Esophagus squamous epithelium (tissue), 5 donors: ENCODE measurements at places on chromosomes 7 and 10.

GRCh38 chr10:79060641-79061255 is 8.0 kb upstream of the ZMIZ1 start:
- DNase-seq: no peak

- no peak for DNase-seq
These were observed 496.2 kb downstream of the TNS3 start for GRCh38 chr7:47085491-47086275.

GRCh38 chr7:46781901-46782439 is 799.9 kb downstream of the TNS3 start:
- no peak for DNase-seq

- DNase-seq: no peak
These were observed 86.5 kb upstream of the GRB10 start for GRCh38 chr7:50869108-50869725.

DNA sequence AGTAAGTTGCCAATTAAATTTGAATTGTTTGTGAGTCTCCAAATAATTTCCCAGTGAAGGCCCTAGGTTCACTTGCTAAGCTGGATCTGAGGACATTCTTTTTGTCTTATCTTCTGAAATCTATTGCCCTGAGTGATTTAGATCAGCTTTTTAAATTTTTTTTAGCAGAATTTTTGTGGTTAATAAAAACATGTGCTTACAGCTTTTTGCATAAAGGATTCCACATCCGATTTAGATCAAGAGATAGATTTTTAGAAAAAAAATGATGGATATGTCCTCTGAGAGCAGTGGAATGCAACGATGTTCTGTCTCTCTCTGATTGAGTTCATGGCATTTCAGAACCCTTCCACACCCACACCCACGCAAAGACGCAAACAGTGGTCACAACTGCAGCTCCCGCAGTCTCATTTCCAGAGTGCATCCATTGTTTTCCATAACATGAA is 358.8 kb downstream of the SUGCT start:
- no peak for DNase-seq

DNA sequence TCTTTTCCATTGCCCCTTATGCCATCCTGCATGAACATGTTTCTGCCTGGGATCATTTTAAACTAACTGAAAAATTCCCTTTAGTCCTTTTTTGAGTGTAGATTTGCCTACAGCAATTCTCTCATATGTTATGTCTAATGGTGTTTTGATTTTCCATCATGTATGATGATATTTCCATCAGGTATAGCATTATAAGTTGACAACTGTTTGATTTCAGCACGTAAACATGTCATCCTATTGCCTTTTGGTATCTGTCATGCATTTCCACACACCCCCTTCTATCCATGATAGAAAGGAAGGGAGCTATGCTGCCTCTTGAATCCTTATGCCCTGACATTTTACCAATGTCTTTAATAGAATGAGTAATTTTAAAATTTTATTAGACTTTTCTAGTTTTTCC is 116.8 kb downstream of the ZPBP start:
- no peak for DNase-seq

- DNase-seq: no peak
These were observed 149.1 kb downstream of the EBF3 start for GRCh38 chr10:129814681-129815646.

DNA sequence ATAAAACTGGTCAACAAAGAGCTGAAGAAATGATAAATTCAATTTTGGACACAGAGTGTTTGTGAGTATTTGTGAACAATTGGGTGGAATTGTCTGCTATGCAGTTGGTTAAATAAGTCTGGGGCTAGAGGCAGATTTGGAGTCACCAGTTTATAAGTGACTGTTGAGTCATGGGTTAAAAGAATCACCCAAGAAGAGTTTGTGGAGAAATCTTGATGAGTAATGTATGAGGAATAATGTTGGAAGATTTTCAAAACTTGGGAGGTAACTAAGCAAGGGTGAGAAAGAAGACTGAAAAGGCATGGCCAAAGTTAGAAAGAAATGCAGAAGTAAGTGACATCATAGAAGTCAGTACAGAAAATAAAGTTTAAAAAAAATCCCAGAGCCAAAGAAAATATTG is 750.7 kb downstream of the MAGI2 start:
- DNase-seq: no peak

DNA sequence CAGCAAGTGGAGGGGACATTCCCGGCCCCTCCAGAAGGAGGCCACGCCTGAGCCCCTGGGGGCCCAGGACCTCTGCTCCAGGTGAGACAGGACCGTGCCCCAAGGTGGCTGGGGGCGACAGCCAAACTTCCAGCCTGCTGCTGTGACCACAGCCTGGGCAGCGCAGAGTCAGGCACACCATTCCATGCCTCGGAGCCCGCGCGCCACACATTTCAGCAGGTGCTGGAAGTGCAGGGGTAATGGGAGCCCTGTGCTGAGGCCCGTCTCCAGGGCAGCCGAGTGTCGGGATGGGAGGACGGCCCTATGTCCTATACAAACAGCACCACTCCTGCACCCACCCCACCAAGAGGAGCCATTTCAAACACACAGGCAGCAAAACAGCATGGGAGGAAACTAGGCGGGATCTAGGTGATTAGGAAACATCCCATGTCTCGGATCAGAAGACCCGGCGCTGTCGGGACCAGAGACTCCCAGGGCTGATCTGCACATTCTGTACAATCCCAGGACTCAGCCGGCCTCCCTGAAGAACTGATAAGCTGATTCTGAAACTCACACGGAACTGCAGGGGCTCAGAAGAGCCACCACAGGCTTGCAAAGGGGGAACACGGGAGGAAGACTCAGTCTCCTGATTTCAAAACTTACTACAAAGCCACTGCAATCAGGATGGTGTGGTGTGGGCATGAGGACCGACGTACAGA is 272.3 kb downstream of the ELFN1 start:
- DNase-seq: no peak

- no peak for DNase-seq
These were observed 132.2 kb downstream of the BBS9 start for GRCh38 chr7:33261585-33261984.

- DNase-seq: no peak
These were observed 14.9 kb downstream of the HIPK2 start for GRCh38 chr7:139762886-139763285.

DNA sequence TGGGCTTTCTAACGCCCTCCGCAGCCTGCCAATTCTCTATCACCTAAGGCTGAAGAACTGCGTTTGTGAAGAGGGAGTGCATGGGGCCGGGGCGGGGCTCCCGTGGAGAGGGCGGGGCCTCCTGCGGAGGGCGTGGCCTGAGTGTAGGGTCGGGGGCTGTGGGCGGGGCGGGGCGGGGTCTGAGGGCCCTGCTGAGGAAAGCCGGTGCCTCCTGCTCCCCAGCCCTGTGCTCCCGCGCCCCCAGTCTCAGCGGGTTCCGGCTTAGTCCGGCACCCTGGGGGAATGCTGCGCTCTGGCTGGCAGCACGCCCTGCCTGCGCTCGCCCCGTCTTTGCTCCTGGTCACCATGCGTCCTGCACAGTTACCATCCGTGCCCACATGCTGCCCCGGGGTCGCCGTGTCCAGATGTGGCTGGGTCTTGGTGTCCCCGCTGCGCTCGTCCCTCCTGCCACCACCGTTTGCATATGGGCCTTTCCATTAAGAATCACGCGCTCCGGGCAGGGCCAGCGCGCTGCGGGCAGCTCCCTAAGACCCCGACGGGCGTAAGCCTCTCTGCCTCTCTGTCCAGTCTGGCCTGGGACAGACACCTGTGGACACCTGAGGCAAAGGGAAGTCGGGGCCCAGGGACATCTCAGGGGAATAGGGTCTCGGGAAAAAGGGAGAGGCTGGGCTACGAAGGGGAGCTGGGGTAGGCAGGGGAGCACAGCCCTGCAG is 144.0 kb upstream of the RET start:
- no peak for DNase-seq

GRCh38 chr10:45006276-45007030 is 5.7 kb downstream of the ZNF22 start:
- DNase-seq: no peak

- no peak for DNase-seq
These were observed 372.1 kb upstream of the AKR1E2 start for GRCh38 chr10:4453950-4454349.

- no peak for DNase-seq
These were observed 102.1 kb downstream of the EBF3 start for GRCh38 chr10:129861776-129862531.

GRCh38 chr7:73901823-73902597 is 41.1 kb downstream of the TMEM270 start:
- DNase-seq: no peak

DNA sequence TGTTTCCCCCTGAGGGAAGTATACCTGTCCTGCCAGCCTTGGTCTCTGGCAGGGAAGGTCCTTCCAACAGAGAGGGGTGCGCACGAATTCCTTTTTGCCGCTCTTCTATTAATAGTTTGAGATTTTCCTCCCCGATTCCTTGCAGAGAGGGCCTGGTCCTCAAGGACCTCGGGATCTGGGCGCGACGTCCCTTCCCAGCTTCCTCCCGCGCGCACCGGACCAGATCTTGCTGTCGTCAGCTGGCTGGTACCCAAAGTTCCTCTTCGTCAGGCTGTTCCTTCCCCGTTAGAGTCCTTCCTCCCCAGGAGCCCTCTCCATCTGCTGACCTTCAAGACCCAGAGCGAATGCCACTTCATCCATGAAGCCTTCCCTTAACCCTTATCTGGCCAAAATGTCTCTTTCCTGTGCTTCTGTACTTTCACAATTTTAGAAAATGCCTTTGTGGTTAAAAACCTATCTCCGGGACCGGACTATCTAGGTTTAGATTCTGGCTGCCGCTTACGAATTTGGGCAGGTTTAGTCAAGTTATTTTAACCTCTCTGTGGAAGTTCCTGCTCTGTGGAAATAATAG is 851 bp upstream of the GOT1 start:
- DNase-seq: no peak

- DNase-seq: no peak
These were observed 9.9 kb upstream of the NPVF start for GRCh38 chr7:25238066-25238725.

- no peak for DNase-seq
These were observed 3.0 kb downstream of the BRI3 start for GRCh38 chr7:98284335-98285036.

- no peak for DNase-seq
These were observed 47.9 kb downstream of the OGDH start for GRCh38 chr7:44654255-44654796.

DNA sequence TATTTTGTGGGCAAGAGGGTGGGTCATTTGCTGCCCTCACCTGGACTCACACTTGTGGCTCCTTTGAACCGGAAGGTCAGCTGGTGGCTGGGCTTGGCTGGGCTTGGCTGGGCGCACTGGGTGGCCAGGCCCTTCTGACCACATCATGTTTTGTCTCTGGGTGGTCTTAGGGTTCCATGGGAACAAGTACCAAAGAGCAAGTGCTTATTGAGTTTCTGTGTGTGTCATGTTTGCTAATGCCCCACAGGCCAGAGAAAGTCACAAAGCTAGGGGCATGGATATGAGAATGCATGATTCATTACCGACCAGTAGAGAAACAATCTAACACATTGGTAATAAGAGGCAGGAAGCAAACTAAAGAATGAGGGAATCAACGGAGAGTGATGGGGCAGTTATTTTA is 33.6 kb upstream of the NRP1 start:
- no peak for DNase-seq

- no peak for DNase-seq
These were observed 7.6 kb downstream of the IFIT2 start for GRCh38 chr10:89309156-89310055.

GRCh38 chr10:69421611-69422308 is 5.0 kb upstream of the TACR2 start:
- no peak for DNase-seq

DNA sequence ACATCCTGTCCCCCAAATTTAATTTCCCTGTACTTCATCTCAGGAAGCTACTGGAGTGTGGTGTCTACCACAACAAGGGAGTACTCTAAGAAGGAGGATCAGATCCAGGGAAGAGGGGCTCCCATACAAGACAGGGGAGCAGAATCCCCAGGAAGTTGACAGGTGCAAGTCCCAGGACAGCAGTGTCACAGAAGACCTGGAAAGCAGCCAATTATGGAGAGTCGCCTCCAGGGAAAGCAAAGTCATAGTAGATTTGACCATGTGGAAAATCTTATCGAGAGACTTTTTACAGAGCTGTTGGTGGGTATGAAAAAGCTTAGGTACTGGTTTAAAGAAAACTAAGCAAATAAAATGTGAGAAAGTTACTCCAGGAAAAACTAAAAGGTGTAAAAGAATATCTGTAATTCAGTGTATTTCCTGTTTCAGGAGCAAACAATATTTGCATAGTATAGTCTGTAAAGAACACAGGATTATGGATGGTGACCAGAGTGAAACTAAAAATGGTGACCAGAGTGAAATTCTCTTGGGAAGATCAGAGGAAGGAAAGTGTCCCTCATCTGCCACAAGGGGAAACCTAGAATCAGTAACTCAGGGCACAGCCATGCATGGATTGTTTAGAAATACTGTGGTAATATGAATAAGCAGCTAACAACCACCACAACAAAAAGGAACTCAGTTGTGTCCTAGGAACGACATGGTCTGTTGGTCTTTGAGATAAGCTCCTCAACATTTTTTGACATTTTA is 44.5 kb downstream of the LANCL2 start:
- DNase-seq: no peak

DNA sequence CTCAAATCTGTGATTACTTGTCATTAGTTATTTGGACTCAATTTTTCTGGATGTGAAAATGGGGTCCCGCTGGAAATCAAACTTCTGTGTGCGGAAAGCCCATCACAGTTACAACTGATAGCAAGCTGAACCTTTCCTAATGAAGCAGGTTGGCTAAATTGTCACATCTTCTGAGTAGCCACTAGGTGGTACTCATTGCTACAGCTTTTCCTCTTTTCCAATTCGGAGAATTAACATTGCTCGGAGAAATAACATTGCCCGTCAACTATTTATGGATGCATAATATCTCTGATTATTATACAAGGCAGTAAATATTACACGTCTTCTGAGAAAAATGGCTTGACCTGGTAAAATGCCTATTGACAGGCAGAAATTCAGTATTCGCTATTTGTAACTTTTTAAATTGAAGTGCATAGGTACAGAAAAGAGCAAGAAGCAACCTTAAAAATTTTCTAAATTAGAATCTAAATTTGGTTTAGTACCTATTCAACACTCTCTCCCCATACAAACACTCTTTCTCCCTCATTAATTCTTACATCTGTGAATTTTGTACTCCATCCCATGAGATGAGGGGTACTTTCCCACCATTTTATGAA is 17.3 kb upstream of the BLOC1S2 start:
- DNase-seq: no peak
